Endodermal cell (in vitro differentiated cells): ENCODE measurements at places on chromosomes 3 and 15.

GRCh38 chr3:25820366-25820765, 30.5 kb downstream of the OXSM start:
- H3K27ac ChIP-seq: no peak overlapping the region
- H3K27me3 ChIP-seq: no peaks in the 10 kb centered on the region
- DNase-seq: peak; percentile 46
- no peaks in the 10 kb centered on the region for H3K4me1 ChIP-seq
- H3K36me3 ChIP-seq: no peaks in the 10 kb centered on the region
- H3K4me3 ChIP-seq: no peak overlapping the region

DNA sequence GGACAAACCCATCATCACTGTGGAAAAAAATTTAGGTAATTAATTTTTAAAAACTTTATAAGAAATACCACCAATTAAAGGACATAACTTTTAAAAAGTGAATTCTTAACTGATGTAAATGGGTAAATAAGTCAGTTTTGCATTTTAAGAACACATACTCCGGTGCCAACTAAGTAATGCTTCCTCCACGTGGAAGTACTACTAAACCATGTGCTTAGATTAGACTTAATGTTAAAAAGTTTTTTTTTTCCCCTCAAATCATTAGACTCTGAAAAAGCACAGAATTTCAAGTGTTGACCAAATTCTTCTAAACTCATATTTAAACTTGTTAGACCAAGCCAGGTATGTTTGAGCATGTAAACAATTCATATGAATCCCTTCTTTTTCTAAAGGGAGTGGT, 242.0 kb downstream of the NFKBIZ start:
- no peak for DNase-seq
- no peaks in the 10 kb centered on the region for H3K27me3 ChIP-seq
- H3K4me3 ChIP-seq: no peak overlapping the region
- H3K36me3 ChIP-seq: no peaks in the 10 kb centered on the region

DNA sequence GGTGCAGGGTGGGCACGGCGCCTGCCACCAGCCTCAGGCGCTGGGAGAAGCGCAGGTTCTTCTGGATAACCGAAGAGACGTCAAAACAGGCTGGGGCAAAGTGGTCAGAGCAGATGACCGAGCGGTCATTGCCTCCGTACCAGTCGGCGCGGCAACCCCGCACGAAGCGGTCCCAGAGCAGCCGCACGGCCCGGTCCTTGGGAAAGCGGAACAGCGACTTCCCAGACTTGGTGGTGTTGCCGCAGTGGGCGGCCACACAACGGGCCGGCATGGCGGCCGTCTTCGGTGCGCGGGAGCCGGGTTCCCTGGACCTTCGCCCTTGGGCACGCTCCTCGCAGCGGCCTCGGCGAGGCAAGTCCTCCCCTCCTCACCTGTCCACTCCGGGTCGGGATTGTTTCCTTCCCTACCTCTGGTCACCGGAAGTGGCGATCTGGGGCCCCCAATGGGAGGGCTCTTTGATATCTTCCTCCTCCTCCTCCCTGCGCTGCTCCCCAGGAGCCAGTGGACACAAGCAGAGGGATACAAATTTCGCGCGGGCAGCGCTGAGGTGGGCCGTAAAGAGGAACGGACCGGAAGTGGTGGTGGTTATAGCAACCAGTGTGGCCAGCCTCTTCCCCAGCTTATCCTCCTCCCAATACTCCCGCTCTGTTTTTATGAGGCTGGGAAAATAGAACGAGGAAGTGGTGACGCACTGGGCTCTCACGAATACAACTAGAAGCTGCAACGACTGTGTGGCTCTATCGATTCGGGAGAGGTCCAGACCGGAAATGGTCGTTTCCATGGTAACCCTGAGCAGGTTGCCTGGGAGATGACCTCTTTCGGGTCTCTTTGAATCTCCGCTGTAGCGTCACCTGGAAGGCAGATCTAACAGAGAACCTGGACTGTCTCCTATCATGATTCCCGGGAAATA, at the start of the genes LRRC49 and THAP10:
TSS of gene LRRC49 (plus strand) at position 825 of the 910 bp plus-strand sequence. CDS start at position 894, 69 bp downstream.
TSS of gene THAP10 (minus strand) at position 432 of the 910 bp plus-strand sequence. CDS start at position 271, 161 bp downstream.
- no peaks in the 10 kb centered on the region for H3K36me3 ChIP-seq
- H3K27ac ChIP-seq: peak within 1 kb of the TSS; percentile 85
- H3K4me1 ChIP-seq: no peaks in the 10 kb centered on the region
- peak within 1 kb of the TSS; percentile 97 for H3K4me3 ChIP-seq

- no peaks in the 10 kb centered on the region for H3K27me3 ChIP-seq
- H3K36me3 ChIP-seq: no peaks in the 10 kb centered on the region
Measured at GRCh38 chr3:4065085-4065484, 238.1 kb upstream of the SETMAR start.

GRCh38 chr3:190768891-190769290, 93.6 kb downstream of the GMNC start:
- no peak for DNase-seq
- no peak overlapping the region for H3K27ac ChIP-seq
- H3K36me3 ChIP-seq: no peaks in the 10 kb centered on the region
- no peaks in the 10 kb centered on the region for H3K27me3 ChIP-seq

DNA sequence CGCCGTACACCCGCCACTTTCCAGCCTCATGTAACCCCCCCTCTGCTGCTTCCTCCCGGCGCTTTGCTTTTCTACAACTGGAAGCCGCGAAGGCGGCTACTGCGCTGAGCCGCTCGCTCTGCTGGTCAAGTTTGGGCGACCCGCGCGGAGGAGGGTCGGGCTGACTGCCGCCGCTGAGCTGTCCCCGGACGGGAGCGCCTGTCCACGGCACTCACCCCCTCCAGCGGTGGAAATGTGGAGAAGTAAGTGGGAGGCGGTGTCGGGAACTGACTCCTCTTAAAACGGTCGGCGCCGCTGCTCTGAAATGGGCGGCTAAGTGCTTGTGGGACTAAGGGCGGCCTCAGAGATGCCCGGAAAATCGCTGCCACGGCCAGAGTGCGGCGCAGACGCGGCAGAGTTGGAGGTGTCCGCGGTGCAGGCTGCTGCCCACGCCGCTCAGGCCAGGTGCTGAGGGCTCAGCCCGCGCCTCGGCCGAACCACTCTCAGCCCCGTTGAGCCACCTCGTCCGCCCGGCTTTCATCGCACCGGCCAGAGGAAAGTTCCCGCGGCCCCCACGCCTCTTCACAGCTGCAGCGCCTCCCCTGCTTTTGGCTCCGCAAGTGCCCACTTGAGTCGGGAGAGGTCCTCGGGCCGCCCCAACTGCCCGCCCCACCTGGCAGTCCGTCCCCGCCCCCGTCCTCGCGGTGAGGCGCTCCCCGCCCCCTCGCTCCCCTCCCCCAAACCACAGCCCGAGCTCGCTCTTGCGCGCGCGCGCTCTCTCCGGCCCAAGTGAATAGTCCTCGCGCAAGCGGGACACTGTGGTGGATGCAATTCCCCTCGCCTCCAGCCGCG, at the start of gene EPHA6:
TSS of gene EPHA6 (plus strand) at position 775 of the 831 bp plus-strand sequence.
- no peak within 1 kb of the TSS for H3K27ac ChIP-seq
- peak within 1 kb of the TSS; percentile 80 for H3K4me3 ChIP-seq
- no peaks in the 10 kb centered on the region for H3K4me1 ChIP-seq
- DNase-seq: peak; percentile 85

- peak; percentile 43 for DNase-seq
- no peak overlapping the region for H3K27ac ChIP-seq
- no peak overlapping the region for H3K4me3 ChIP-seq
- no peaks in the 10 kb centered on the region for H3K27me3 ChIP-seq
- H3K36me3 ChIP-seq: no peaks in the 10 kb centered on the region
- H3K4me1 ChIP-seq: no peaks in the 10 kb centered on the region
Measured at GRCh38 chr3:195059006-195059350, 212.0 kb downstream of the XXYLT1 start.

- H3K4me3 ChIP-seq: no peak overlapping the region
- no peaks in the 10 kb centered on the region for H3K4me1 ChIP-seq
- peak; percentile 88 for DNase-seq
- H3K27ac ChIP-seq: no peak overlapping the region
Measured at GRCh38 chr15:94582368-94582767, 351.0 kb downstream of the MCTP2 start.

- H3K4me1 ChIP-seq: no peaks in the 10 kb centered on the region
- DNase-seq: no peak
- H3K36me3 ChIP-seq: no peaks in the 10 kb centered on the region
- H3K4me3 ChIP-seq: no peak overlapping the region
- H3K27me3 ChIP-seq: peaks cover 6% of the 10 kb centered on the region
- H3K27ac ChIP-seq: no peak overlapping the region
Measured at GRCh38 chr3:45368382-45368781, 20.0 kb upstream of the LARS2 start.

GRCh38 chr15:41936649-41937567, 35.4 kb downstream of the EHD4 start:
- DNase-seq: no peak
- H3K4me3 ChIP-seq: no peak overlapping the region
- no peak overlapping the region for H3K27ac ChIP-seq
- H3K36me3 ChIP-seq: peaks cover 46% of the 10 kb centered on the region

- no peaks in the 10 kb centered on the region for H3K4me1 ChIP-seq
- no peak overlapping the region for H3K27ac ChIP-seq
- H3K4me3 ChIP-seq: peak overlapping the region; percentile 27
- H3K27me3 ChIP-seq: no peaks in the 10 kb centered on the region
Measured at GRCh38 chr15:22855791-22856190, 17.3 kb downstream of the NIPA2 start.

GRCh38 chr15:90159213-90159612, 41.9 kb upstream of the SEMA4B start:
- H3K4me1 ChIP-seq: no peaks in the 10 kb centered on the region
- H3K27me3 ChIP-seq: no peaks in the 10 kb centered on the region
- H3K27ac ChIP-seq: no peak overlapping the region

- no peak for DNase-seq
- no peak overlapping the region for H3K4me3 ChIP-seq
- H3K27me3 ChIP-seq: no peaks in the 10 kb centered on the region
Measured at GRCh38 chr3:14336749-14337598, 65.4 kb upstream of the SLC6A6 start.

- no peaks in the 10 kb centered on the region for H3K4me1 ChIP-seq
- no peak overlapping the region for H3K4me3 ChIP-seq
- H3K27me3 ChIP-seq: no peaks in the 10 kb centered on the region
- H3K36me3 ChIP-seq: no peaks in the 10 kb centered on the region
Measured at GRCh38 chr3:136787349-136787748, 31.6 kb upstream of the SLC35G2 start.

DNA sequence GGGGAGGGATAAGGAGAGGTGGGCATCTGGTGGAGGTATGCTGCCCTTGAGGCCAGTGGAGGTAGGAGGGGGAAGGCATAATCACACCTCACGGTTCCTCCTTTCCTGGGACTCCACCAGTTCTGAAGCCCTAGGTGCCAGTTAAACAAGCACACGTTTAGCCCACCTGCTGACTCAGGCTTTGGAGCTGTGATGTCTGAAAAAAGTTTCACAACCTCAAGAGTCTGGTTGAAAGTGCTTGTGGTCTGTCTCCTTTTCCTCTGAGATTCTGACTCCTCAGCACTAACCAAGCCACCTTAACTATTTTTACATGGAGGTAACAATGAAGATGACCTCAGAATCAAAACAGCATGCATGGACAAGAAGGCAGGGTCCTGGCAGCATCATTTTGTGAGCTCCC, 23.0 kb downstream of the HPS3 start:
- H3K27ac ChIP-seq: no peak overlapping the region
- peaks cover 34% of the 10 kb centered on the region for H3K36me3 ChIP-seq
- DNase-seq: no peak

- no peaks in the 10 kb centered on the region for H3K27me3 ChIP-seq
- no peak for DNase-seq
- H3K4me3 ChIP-seq: peak overlapping the region; percentile 96
- H3K27ac ChIP-seq: no peak overlapping the region
- peaks cover 6% of the 10 kb centered on the region for H3K36me3 ChIP-seq
Measured at GRCh38 chr3:49413338-49413734, 1.1 kb downstream of the TCTA start.

DNA sequence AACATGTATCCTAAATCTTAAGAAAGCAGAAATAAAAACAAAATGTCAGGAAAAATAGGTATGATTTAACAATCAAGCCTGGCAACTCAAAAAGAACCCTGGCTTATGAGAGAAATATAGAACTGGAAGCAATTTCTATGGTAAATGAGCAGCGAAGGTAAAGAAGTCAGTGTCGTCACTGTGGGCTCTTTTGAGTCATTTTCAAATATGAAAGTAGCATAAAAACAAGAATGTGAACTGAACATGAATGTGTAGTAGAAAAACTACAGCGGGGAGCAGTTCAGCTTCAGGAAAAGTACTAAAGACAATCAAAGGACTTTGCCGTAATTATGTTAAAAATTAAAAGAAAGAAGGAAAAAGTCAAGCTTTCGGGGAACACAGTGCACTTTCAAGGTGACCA, 17.5 kb downstream of the LSG1 start:
- no peaks in the 10 kb centered on the region for H3K4me1 ChIP-seq
- no peak overlapping the region for H3K4me3 ChIP-seq
- H3K27me3 ChIP-seq: no peaks in the 10 kb centered on the region
- peaks cover 77% of the 10 kb centered on the region for H3K36me3 ChIP-seq
- no peak overlapping the region for H3K27ac ChIP-seq

- no peak overlapping the region for H3K4me3 ChIP-seq
- H3K36me3 ChIP-seq: peaks cover 56% of the 10 kb centered on the region
- H3K27me3 ChIP-seq: no peaks in the 10 kb centered on the region
- H3K4me1 ChIP-seq: no peaks in the 10 kb centered on the region
- no peak for DNase-seq
Measured at GRCh38 chr3:19960696-19961095, 13.8 kb downstream of the RAB5A start.

DNA sequence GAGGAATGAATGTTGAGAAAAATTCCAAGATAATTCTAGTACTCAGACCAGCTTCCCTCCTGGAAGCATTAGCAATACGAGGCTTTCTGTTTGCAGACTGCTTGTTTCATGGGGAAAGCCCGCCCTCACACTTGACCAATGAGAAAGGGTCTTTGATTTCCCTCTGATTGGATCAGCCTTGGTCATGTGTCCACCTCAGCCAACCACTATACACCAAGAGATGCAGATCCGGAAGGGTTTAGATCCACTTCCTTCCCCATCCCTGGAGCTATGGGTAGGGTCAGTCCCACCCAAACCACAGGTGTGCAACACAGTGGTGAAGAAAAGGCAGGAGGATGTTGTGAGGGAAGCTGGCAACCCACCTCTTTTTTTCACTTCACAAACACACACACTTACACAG, 154.7 kb downstream of the SV2B start:
- no peak overlapping the region for H3K27ac ChIP-seq
- no peaks in the 10 kb centered on the region for H3K36me3 ChIP-seq
- H3K4me3 ChIP-seq: no peak overlapping the region
- no peaks in the 10 kb centered on the region for H3K27me3 ChIP-seq

- no peak for DNase-seq
- no peak overlapping the region for H3K4me3 ChIP-seq
- no peaks in the 10 kb centered on the region for H3K4me1 ChIP-seq
- no peaks in the 10 kb centered on the region for H3K27me3 ChIP-seq
- no peak overlapping the region for H3K27ac ChIP-seq
Measured at GRCh38 chr3:191915712-191916111, 454.7 kb downstream of the PYDC2 start.

DNA sequence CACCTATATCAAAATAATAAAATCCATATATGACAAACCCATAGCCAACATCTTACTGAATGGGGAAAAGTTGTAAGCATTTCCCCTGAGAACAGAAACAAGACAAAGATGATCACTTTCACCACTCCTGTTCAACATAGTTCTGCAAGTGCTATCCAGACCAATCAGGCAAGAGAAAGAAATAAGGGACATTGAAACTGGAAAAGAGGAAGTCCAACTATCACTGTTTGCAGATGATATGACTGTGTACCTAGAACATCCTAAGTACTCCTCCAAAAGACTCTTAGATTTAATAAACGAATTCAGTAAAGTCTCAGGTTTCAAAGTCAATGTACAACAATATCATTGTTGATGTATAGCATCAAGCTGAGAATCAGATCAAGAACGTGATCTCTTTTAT, 35.6 kb upstream of the FGF7 start:
- DNase-seq: no peak
- peaks cover 4% of the 10 kb centered on the region for H3K4me1 ChIP-seq
- H3K36me3 ChIP-seq: no peaks in the 10 kb centered on the region
- no peaks in the 10 kb centered on the region for H3K27me3 ChIP-seq
- H3K27ac ChIP-seq: no peak overlapping the region

GRCh38 chr15:90149609-90150340, 47.5 kb upstream of the IDH2 start:
- DNase-seq: no peak
- H3K4me1 ChIP-seq: no peaks in the 10 kb centered on the region
- H3K36me3 ChIP-seq: no peaks in the 10 kb centered on the region
- no peak overlapping the region for H3K27ac ChIP-seq
